Stromal cell of bone marrow (primary cell): ENCODE measurements at places on chromosomes 7 and 10.

- no peak for DNase-seq
Measured at GRCh38 chr10:4918236-4918635, 45.0 kb upstream of the AKR1C1 start.

DNA sequence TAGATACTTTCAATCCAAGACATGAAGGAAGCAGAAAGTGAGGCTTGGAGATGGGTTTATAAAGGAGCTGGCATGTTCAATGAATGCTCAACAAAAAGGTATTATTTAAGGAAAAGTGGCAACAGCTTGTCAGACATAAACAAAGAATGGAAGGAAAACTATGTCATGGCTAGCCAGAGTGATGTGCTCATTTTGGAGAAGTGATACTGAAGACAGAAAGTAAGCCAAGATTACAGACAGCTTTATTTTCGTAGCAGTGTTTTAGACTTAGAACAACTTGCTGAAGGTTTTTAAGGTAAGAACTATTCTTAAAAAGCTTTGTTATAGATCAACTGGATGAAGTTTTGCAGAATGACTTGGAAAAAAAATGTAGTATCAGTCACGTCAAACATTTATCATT is 160.5 kb upstream of the FERD3L start:
- DNase-seq = no peak

DNA sequence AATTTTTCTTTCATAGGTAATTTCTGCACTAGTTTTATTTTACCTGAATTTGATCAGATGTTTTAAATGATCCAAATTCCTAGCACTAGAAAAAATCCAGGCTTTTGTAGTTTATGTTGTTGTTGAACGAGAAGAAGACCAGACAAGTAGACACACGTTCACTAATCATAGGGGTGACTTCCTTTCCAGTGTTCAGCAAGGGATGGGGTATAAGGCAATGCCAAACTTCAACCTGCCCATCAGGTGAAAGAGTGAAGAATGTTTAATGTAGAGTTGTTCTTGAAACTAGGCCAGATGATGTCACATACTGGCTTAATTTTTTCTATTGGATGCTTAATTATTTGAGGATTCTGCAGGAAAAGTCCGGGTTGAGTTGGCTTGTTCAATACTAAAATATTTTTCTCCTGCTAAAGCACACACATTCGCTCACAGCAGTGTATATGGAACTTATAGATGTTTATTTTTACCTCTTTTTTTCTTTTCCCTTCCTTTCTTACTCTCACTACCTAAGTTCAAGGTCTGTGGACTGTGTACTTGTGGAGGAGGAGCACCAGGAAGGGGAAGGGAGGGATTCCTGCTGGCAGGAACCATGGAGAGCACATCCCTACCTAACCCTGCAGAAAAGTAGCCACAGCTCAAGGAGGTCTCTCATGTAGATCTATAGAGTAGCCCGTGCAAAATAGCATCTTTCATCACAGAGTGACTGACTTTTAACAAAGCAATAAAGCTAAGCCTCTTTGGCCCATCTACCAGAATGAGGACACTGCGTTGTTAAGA is 23.1 kb upstream of the AKR1E2 start:
- DNase-seq = no peak

DNA sequence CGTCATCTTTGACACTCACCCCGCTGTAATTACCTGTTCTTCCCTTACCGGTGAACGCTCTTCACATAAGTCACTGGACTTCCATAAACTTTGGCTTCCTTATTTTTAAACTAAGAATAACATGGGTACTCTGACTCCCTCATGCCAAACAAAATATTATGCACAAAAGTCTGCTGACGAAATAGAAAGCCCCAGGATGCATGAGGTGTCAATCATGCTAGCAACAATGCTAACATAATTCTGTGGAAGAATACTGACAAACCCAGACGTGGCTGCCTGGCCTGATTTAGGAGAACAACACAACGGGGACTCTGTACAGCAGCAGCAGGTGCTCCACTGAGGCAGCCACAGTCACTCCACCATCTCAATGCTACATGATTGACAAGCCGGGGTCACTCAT is 137.5 kb downstream of the CCDC71L start:
- DNase-seq = no peak

- no peak for DNase-seq
Measured at GRCh38 chr7:115618676-115619075, 411.9 kb downstream of the TFEC start.

DNA sequence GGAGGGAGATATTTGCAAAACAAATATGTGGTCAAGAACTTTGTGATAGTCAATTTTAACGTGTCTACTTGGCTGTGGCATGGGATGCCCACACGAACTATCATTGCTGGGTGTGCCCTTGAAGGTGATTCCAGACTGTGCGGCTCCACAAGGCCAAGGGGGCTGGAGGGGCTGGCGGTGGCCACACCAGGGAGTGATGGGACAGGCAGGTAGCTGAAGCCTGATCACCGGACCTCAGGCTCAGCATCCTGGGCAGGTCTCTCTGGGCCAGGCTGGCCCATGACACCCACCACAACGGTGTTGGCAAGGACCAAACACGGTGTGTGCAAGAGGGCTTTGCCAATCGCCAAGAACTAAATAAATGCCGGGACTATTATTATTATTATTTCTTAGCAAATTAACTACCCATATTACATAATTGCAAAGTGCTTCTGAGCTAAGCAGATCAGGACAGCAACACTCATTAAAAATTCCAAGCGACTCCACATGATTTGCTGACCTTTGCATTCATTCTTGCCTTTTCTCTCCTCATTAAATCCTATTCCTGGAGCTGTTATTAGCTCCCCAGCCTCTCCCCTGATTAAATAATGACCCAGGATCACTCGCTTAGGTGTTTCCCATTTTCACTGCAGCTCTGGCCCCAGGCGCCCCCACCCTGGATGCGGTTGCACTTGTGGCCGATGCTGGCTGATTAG is 35.4 kb upstream of the PPP2R2D start:
- no peak for DNase-seq

DNA sequence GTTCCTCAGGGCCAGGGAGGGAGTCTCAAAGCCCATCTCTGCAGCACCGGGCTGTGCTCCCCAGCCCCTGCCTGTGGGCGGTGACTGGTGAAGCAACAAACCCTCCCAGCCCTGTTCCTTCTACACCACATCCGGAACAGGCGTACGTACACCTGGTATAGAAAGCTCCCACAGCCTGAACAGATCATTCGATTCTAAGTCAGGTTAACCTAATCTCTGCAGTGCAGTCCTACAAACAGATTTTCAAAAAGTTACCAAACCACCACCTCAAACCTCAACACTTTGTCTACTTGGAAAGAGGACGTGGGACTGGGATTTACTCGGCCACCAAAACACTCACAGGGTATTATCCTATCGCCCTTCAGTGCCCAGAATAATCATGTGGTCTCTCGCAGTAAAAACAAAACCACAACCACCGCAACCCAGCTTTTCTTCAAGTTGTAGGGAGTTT is 238.4 kb downstream of the DIP2C start:
- DNase-seq = peak; percentile 15

DNA sequence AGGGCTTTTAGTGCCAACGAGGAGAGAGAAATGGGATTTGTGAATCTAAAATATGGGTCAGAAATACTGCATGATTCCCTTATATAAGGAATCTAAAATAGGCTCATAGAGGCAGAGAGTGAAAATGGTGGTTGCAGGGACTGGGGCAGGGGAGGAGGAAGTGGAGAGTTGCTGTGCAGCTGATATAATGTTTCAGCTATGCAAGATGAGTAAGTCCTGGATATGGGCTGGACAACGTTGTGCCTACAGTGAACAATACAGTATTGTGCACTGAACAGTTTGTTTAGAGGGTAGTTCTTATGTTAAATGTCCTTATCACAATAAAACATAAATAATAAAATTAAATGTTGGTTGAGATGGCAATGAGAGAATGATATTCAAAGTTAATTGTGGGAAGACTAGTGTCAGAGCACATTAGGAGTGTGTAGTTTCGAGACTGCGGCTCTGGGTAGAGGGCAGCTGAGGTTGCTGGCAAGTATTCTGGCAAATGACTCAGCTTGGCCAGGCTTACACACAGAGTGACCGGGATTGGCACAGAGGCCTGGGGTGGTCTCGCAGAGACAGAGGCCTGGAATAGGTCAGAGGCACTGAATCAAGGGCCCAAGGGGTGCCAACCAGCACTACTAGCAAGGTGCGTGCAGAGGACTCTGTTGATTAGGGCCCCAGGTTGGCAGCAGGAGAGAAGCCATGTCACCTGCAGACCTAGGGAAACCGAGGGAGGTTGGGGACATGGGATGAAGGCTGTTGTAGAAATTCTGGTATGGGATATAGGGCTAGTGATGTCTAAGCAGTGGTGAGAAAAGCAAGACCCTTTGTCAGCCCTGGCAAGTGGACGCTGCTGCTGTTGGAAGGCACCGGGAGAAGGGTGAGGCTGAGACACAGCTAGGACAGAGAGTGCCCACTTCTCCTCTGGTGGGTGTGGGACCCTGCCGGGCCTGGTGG is 2.8 kb upstream of the DEPP1 start:
- peak; percentile 83 for DNase-seq

DNA sequence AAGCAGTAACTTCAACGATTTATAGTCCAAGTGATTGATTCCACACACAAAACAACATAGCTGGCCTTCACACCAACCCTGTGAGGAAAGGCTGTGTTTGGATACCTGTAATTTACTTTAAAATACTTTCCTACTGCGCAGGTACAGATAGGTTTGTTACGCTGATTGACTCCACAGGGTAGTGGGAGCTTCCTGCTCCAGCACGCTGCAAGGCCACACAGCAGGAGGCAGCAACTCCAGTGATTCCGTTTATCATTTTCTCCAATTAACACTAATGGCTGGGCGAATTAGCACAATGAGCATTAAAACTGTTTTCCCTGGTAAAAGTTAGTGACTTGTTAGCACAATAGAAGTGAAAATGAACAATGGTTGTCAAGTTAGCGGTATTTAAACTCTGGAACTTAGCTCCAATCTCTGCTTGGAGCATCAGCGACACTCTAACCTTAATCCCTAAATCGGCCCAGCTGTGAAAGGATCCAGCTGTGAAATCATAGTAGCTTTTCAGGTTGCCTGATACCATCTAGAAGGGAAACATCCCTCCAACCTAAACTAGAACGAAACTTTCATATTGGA is 959 bp downstream of the DCLRE1C start:
- DNase-seq = no peak

DNA sequence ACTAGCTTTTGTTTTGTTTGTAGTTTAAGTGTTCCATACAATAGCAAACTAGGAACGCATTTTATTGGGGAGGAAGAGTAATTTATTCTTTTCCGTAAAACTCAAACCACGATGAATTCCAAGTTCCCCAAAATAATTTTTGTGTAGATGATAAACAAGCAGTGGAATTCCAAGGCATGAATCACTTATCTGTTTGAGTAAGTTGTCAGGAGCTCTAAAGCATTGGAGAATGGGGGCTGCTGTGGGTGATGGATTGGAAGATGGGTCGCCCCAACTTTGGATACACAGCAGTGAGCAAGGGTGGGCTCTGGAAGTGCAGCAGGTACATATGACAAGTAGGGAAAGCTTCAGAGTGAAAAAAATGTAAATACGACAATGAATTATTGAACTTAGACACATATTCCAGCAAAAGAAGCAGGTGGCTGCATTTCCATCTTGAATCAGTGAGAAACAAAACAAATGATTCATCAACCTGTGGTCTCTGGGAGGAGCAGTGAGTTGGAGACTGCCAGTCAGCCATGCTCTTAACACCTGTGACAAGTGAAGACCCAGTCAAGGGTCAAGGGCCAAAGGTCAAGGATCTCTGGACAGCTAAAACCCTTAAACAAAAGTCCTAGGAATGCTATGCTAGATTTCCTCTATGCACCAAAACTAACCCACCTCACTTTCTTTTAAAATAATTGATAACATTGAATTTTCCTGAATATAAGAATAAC is 34.2 kb upstream of the ADRB1 start:
- DNase-seq = no peak

DNA sequence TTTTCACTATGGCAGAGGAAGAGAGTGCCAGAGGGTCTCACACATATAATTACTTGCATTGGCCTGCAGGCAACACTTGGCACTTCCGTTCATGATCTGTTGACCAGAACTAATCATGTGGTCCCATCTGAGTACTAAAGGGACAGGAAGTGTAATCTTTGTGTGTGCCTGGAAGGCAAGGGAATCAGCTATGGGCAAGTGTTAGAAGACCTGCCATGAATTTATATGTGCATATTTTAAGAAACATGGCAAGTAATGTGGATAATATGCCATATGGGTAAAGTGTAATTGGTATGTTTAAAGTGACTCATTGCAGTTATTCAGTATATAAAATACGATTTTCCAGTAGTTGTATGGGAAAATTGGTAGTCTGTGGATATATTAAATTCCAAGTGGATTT is 46.1 kb downstream of the CCSER2 start:
- DNase-seq = no peak

GRCh38 chr10:132205650-132206376 is 19.1 kb downstream of the DPYSL4 start:
- DNase-seq = no peak
